ENCODE measurements at places on chromosomes 6 and 20.
A peak's percentile ranks its signal among the peaks of the same experiment; 100 is the strongest.

- DNase-seq: no peak
Observed at GRCh38 chr6:138671351-138671750, 102.2 kb upstream of the CCDC28A start.

- no peak for DNase-seq
Observed at GRCh38 chr6:73941892-73942291, 245.9 kb downstream of the CD109 start.

DNA sequence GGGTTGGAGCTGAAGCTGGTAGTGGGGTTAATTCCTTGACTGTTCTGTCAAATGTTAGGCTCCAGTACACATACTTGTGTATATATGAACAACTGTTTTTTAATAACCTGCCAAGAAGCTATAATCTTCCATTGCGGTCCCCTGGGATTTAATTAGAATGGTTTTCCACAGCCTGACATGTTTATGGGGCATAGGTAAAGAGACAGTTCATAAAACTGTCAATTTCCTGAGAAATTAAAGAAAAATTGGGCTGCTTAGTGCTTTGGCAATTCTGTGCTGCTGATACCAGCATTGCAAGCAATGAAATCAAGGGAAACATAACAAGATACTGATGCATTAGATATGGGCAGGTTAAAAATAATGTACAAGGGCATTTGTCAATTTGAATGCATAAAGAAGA, 314.1 kb upstream of the SLC35B3 start:
- no peak for DNase-seq

DNA sequence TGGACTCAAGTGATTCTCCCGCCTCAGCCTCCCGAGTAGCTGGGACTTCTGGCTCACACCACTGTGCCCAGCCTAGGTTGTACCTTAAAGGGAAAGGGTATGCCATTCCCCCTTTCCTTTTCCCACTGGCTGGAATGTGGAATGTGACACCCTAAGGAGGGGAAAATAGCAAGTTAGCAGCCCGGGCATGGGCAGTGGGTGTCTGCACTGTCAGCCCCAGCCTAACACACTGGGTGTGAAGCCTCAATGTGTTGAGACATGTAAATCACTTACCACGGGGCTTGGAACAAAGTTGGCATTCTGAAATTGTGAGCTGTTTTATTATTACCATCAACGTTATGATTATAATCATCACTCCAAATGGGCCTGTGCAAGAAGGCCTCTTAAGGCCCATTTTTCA, 80.8 kb upstream of the PTPN1 start:
- DNase-seq: no peak

DNA sequence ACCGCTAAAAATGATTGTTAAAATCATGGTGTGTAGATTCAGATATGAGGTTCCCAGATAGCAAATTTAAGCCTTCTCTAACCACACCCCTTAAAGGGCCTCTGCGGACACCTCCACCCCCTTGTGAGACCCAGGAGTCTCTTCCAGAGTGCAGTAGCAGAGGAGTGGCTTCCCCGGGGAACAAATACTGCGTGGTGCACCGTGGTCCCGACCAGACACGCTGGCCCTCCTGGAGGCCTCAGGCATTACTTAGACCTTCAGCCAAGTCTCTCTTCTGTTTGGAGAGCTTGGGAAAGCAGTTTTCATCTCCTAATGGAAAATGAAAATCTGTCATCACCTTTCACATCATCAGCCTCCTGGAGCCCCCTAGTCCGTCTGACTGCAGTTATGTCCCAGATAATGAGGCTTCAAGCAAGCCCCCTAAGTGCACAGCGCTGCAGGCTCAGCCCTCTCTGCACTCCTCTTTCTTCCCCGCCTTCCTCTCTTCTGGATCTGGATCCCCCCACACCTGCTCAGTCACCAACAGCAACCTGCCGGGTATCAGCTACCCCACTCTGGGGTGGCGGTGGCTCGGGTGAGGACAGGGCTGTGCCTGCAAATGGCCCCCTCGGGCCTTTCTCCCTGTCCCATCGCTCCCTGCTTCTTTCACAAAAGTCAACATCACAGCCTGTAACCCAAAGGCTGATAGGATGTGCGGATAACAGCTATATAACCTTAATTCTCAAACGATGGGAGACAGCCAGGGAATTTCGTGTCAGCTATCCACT, 58.8 kb upstream of the TAGAP start:
- no peak for DNase-seq

DNA sequence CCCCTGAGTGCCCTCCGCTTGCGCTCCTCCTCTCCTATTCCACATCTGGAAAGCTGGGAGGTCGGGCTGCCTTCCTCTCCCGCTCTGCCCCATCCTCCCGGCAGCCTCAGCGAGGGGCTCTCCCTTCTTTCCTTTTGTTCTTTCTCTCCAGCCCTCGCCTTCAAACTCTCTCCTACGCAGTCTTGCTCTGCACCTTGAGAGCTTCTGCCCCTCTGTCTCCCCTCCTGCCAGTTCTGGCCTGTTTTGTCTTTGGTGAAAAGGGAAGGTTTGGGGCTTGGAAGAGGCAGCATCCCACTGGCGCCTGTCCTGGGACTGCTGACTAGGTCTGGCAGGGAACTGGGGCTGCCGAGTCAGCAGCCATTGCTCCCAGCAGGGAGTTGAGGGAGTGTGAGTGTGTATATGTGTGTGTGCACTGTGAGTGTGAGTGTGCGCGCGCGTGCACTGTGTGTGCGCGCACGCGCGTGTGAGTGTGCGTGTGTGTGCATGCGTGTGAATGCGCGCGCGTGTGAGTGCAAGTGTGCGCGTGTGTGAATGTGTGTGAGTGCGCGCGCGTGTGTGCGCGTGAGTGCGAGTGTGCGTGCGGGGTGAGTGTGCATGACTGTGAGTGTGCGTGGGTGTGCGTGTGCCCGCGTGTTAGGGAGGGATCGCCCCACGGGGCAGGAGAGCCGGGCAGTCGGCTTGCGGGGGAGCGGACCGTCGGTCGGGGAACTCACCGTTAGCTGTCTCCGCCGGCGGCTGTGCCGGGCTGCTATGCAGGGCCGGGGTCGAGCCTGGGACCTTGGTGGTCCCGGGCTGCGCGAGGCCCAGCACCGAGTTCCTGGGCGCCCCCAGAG, 523 bp downstream of the CPXM1 start:
- DNase-seq: peak; percentile 46

- DNase-seq: no peak
Observed at GRCh38 chr20:44618318-44618731, 33.2 kb downstream of the ADA start.

- DNase-seq: no peak
Observed at GRCh38 chr6:37077905-37078296, 72.4 kb downstream of the FGD2 start.

DNA sequence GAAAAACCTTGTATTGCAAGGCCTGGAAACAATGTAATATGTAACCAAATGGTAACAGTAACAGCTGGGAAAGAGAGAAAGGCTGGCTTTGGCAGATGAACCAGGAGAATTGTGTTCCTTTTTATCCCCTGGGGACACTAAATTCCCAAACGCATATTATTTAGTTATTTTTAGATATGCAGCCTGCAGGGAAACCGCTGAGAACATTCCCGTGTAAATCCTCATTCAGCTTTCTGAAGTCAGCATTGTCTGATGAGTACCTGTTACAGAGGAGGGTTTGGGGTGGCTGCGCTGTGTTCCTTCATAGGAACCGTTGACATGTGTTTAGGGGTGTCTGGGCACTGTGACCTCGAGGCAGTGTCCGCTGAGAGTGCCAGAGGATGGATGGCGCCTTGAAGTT, 101.3 kb downstream of the SMOC2 start:
- DNase-seq: no peak

DNA sequence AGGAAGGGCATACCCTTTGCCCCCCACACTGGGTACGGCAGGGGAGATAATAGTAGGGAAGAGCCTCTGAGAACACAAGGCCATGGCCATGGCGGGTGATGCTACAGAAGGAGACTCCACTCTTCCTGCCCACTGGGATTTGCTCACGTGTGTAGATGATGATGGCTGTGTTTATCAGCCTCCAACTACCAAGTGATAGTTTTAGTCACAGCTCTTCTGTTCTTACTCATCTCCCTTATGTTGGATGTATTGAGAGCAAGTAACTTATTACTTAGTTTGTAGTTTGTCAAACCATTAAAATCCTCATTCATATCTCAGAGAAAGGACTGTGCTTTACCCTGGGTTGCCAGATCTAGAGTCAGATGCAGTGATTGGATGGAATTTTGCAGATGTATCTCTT, 66.0 kb downstream of the CDH26 start:
- no peak for DNase-seq

DNA sequence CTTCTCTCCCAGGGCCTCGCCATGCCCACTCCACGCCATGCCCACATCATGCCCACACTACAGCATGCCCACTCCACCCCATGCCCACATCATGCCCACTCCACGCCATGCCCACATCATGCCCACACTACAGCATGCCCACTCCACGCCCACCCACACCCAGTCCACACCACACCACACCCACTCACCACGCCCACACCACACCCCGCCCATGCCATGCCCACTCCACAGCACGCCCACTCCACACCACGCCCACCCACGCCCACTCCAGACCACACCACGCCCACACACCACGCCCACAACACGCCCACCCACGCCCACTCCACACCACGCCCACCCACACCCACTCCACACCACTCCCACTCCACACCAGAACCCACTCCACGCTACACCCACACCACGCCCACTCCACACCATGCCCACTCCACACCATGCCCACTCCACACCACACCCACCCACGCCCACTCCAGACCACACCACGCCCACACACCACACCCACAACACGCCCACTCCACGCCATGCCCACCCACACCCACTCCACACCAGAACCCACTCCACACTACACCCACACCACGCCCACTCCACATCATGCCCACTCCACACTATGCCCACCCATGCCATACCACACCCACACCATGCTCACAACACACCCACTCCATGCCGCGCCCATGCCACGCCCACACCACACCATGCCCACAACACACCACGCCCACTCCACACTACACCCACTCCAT, 88.6 kb downstream of the ERMARD start:
- no peak for DNase-seq

DNA sequence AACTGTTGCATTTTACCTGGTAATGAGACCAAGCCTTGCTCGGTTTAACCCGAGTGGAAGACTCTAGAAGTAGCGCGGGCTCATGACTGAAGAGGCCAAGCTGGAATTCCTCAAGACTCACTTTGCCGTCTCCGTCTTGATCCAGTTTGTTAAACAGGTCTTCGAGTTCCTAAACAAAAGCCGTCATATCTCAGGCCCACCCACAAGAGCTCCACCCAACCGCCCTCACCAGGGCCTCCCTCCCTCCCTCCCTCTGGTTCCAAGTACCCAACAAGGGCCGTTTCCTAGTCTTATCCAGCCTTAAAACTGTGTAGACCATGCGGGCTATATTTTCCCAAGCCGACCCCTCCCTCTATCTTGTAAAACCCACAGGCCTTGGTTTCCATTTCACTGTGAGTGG, 81.4 kb downstream of the NINL start:
- DNase-seq: no peak

DNA sequence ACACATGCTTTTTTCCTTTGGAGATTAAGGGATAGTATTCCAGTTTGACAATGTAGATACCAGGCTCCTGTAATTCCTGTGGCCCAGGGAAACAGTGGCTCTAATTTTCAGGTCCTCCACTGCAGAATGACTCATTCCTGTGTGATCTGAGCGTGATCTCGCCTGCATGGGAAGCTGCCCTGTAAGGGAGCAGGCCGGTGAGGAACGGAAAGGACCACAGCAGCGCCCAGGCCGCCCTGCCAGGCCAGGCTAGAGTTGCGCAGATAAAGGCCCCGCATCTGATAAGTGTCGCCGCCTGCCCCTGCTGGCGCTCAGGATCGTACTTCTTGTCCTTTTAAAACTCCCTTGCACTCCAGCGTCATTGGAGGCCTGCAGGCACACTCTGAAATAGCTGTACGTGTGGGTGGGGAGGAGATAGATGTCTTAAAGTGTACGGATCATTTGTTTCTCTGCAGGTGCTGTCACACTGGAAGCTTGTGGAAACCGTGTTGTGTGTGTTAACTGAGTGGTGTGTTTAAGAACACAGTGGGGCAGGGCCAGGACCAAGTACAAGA, 60.7 kb downstream of the SYNJ2 start:
- no peak for DNase-seq

DNA sequence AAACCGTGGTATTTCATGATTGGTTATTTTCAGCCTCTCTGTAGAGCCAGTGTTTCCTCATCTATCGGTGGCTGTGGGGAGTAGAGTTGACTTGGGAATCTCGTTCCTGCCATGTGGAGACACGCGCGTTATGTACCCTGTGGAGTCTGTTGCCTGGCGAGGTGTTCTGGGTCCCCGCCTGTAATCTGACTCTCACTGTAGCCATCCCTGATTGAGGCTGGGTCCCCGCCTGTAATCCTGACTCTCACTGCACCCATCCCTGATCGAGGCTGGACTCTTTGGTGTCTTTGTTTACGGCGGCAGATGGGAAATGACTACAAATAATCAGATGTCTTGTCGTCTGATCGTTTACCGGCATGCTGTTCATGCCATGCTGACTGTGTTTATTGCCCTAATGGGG, 153.9 kb downstream of the DTNBP1 start:
- no peak for DNase-seq

GRCh38 chr6:11459079-11459610, 78.4 kb upstream of the TMEM170B start:
- DNase-seq: no peak

- no peak for DNase-seq
Observed at GRCh38 chr6:146968041-146968760, 236.0 kb upstream of the STXBP5 start.

DNA sequence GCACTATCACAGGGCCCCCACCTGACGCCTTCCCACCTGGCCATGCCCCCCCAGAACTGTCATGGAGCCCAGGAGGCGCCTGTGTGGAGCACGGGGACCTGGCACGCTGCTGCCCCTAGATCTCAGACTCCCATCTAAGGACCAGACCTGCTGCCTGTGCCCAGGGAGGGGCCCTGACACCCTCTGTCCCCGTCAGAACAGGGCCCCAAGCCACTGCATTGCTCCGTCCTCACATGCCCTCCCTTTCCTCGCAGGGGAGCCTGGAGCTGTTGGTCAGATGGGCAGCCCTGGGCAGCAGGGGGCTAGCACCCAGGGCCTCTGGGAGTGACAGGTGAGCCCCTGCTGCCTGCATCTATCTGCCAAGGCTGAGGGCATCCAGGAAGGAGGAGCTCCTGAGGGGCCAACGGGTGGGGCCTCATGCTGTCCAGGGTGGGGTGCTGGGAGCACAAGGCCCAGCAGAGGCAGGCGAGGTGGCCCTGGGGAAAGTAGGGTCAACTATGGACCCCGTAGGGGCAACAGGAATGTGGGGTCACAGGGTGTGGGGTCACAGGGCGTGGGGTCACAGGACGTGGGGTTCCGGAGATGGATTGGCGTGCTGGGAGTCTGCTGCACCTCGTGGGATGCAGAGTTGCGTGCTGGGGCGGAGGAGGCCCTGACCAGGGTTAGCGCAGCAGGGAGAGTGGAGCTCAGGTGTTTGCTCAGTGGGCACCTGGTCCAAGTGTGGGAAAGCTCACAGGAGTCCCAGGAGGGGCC, 31.6 kb downstream of the CHRNA4 start:
- no peak for DNase-seq

DNA sequence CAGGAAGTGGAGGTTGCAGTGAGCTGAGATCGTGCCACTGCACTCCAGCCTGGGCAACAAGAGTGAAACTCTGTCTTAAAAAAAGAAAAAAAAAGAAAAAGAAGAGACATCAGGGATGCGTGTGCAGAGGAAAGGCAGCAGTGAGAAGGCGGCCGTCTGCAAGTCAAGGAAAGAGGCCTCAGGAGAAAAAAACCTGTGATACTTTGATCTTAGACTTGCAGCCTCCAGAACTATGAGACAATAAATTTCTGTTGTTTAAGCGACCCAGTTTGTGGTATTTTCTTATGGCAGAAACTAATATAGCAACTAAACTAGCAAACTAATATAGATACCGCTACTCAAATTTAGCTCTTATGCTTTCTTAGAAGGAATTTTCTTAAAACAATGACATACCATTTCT, 36.1 kb downstream of the FGD2 start:
- no peak for DNase-seq

Data from D341Med (cell line).